ENCODE measurements at places on chromosomes 1 and 21.

- DNase-seq, result no peak
These were observed 509 bp downstream of the GDAP2 start for GRCh38 chr1:117928881-117929342.

DNA sequence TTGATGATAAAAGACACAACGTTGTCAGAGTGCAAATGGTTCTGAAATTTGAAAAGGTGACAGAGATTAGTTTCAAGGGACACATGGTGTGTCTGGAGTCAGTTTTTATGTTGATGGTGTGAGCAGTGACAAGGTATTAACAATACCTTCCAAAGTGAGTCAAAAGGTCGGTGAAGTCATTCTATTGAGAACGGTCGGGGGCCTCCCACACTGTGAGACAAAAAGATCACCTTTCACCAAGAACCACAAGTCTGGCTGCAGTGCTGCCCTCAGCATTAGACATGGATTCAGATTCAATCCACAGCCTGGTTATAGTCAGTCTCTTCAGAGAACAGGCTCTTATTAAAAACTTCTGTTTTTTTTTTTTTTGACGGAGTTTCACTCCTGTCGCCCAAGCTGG, 26.5 kb downstream of the ZNF124 start:
- DNase-seq, result no peak

DNA sequence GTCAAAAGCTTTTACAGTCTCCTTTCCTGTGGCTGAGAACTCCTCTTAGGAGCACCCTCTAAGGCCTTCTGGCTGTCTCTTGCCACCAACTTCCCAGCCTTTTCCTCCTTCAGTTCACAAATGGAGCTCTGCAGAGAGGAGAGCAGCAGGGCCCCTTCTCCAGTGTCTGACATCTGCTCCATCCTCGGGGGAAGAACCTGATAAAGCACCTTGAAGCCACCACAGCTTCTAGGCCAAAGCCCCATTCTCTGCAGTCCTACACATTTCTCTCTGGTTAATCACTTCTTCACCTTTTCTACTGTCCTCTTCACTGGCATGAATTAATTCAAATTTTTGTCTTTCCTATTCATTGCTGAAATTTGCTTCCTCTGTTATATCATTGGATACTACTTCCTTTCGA, 378.1 kb upstream of the POU3F1 start:
- DNase-seq, result no peak

DNA sequence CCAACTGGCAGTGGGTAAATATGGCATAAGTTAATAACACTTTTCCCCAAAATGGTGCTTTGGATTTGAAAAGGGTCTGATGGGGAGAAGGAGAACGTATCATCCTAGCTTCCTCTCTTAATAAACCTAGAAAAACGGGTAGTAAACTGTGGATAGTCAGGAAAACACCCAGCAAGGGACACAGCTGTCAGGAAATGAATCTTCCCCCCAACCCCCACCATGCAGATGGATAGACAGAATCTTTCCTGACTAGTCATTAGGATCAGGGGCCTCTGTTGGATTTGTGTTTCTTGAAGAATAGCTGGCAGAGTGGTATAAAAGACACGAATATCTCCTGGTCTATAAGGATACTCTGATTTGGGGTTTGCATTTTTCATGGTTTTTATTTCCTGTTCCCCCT, 22.5 kb upstream of the LAX1 start:
- no peak for DNase-seq

DNA sequence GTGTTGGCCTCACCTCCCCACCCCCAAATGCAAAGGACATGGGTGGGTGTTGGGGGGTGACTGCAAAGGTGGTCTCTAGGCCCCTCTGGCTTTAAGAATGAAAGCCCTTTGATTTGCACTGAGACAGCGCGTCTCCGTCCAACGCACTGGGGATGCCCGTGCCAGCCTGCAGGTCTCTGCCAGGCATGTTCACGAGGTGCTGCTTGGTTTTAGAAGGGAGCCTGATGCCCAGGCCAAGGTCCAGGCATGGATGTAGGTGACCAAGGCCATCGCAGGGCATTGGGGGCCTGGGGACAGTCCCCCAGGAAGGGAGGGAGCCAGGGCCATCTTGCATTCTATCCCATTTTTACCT, 363.6 kb upstream of the VAMP3 start:
- no peak for DNase-seq

DNA sequence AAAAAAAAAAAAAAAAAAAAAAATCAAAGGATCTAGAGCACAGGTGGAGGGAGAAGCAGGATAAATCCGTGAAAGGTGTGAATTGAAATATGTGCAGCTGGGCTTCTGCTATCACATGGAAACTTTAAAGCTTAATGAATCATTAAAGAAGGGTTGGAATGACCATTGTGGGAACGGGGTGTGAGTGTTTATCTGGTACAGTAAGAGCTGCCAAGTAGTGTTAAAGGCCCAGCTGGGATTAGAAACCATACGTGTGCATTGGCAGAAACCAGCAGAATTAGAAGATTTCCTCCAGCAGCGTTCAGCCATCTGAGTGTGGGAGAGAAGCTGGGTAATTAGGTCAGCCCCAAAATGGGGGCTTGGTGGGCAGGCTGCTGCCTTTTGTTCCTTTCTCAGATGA, 13.5 kb downstream of the FALEC start:
- DNase-seq, result no peak

GRCh38 chr1:66282343-66282852, 251.6 kb upstream of the SGIP1 start:
- DNase-seq, result no peak

GRCh38 chr1:51073456-51073855, 28.6 kb upstream of the C1orf185 start:
- no peak for DNase-seq

GRCh38 chr21:44988607-44989536, 49.0 kb downstream of the SLX9 start:
- DNase-seq, result no peak

DNA sequence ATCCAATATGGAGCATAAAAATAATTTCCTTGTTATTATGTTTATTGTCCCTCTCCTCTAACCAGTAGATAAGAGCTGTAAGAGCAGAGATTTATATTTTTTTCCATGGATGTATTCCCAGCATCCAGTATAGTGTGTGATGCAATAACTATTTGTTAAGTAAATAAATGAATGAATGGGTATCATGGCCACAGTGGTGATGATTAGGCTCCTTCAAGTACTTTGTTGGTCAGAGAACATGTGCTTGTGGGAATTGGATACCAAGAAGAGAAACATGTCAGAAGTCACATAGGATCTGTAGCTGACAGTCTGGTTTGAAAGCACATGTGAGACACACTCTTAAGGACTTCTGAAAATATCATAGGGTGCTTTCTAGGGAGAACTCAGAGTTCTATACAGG, 588.5 kb downstream of the AGBL4 start:
- no peak for DNase-seq

DNA sequence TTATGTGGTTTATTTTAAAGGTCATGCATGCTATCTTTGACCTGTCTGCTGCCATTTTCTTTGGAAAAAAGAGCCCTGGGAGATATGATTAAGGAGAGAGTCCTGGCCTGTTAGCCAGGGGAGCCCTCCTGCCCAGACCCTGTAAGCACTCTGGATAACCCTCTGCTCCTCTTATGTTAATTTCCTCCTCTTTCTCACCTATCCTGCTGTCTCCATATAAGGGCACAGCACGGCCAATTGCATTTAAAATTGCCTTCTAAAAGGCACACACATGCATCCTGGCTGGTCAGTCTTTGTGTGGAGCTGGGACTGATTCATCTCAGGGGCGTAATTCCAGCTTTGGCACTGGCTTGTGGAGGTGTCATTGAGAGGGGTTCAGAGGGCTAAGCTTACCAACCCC, 158.9 kb downstream of the ST6GALNAC5 start:
- DNase-seq, result no peak

DNA sequence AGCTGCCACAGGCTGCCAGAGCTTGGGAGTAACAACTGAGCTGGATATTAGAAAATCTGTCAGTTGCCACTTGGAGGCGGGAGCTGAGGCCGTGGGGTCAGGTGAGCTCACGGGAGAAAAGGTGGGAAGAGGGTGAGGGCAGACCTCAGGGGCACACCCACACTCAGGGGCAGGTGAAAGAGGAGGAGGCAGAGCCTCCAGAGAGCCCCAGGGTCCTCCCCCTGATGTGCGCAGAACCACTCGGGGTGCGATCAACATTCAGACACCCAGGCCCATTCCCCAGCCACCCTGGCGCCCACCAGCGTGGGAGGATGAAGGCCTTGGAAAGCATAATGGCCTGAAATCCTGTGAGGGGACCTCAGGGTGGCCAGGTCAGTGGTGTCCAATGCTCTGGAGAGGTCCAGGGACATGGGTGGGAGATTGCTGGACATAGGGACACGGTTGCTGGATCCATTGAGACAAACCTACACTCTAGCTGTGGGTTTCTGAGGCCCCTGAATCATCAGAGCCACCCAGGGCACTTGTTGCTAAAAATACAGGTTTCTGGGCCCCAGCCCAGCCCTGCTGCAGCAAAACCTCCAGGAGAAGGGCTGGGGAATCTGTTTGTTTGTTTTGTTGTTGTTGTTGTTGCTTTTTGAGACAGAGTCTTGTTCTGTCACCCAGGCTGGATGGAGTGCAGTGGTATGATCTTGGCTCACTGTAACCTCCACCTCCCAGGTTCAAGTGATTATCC, 49.4 kb upstream of the GPR153 start:
- no peak for DNase-seq

DNA sequence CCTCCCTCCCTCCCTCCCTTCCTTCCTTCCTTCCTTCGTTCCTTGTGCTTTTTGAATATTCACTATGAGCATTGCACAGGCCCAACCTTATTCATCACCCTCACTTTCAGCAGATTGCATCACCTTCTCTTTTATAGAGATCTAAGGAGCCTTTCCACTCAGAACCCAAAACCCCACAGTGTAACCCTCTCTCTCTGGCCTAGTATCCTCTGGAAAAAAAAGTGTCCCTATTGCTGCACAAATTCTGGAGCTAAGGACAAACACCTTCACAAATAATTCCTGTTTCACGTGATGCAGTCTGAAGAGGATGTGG, 25.6 kb downstream of the OR10J5 start:
- no peak for DNase-seq

DNA sequence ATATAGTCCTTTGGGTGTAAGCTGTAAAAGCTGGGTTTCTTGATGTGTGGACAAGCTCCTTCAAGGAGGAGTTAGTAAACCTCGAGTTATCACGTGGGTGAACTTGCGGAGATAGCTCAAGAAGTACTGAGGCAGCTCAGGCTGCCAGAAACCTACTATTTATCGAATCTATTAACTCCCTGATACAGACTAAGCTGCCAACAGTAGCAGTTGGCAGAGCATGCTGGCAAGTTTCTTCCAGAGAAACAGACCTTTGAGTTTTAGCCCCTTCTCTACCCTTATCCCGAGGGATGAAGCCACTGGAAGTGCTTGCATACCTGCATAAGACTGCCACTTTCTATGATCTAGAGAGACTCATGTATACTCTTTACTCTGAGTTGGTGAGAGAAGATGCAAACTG, 624.5 kb upstream of the USP24 start:
- no peak for DNase-seq

- no peak for DNase-seq
These were observed 52.8 kb upstream of the TBX15 start for GRCh38 chr1:119040906-119041305.

GRCh38 chr1:39089931-39090521, 63.9 kb downstream of the NDUFS5 start:
- DNase-seq, result no peak

DNA sequence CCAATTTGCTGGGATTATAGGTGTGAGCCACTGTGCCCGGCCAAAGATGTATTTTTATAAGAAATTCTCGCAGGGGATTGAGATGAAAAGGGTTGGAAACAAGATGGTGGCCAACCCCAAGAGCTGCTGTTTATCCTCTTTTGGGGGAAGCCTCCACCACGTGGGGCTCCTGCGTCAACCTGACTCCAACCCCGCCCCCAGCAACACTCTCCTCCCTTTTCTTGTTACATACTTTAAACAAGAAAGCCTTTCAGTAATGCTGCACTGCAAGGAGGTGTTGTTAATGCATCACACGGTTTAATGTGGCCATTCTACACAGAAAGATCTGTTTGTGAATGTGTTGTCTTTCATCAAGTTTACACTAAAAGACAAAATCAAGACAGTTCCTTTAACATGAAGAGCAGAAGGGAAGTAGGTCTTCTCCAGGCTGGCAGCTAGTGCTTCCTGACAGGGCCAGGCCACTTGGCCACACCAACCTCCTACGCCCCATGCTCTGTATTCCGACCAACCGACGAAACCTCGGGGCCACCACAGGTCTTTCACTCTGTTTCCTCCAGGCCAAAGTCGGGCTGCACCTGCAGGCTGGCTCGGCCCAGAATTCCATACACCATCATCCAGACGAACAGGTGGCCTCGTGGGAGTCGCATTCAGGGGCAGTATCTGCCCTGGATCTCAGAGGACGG, 25.9 kb downstream of the C2CD2 start:
- no peak for DNase-seq

GRCh38 chr1:79760531-79760930, 754.0 kb upstream of the ADGRL4 start:
- no peak for DNase-seq

GRCh38 chr1:117612517-117613248, 6.8 kb downstream of the TENT5C start:
- no peak for DNase-seq

DNA sequence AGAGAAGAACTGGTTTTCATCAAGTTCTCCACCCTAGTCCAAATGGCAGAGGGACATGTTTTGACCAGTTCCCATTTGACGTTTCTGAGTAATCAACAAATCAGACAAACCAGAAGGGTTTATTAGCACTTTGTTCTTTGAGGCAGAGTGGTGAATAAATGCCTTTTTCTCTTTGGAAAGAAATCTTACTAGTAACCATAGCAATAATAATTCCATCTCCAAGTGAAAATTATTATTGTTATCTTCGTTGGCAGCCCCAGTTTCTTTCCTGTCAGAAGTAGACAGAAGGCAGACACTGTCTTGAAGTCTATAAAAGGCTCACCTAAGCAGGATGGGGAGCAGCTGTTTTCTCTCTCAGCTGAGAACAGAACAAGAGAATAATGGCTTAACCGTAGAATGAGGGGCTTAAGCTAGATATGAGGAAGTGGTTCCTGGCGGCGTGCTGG, 391.6 kb downstream of the PBX1 start:
- no peak for DNase-seq

GRCh38 chr21:26684889-26685288, 111.8 kb upstream of the CYYR1 start:
- peak; percentile 20 for DNase-seq

GRCh38 chr1:160114085-160114484, 1.5 kb upstream of the ATP1A2 start:
- no peak for DNase-seq

GRCh38 chr1:67785847-67786753, 47.2 kb downstream of the GNG12 start:
- no peak for DNase-seq

DNA sequence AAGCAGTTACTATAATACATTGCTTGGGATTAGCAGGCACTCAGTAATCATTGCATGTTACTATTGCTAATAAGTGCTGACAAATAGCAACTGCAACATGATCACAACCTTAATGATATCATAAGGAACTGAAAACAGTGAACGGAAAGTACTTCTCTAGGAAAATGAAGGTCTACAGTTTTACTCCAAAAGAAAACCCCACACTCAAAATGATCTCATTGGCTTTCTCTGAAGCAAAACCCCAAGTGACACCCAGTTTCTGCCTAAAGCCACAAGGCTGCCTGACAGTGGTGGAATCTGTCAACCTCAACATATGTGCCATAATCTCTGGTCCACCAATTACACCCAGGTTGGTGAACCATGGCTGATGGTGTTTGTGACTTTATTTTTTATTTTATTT, 137.6 kb downstream of the PTGER3 start:
- DNase-seq, result no peak

GRCh38 chr1:8590721-8591351, 226.6 kb downstream of the RERE start:
- no peak for DNase-seq

- no peak for DNase-seq
These were observed 95.4 kb downstream of the PTPRU start for GRCh38 chr1:29331729-29332128.

GRCh38 chr1:101237229-101237837, 514 bp downstream of the S1PR1 start:
- no peak for DNase-seq

Data from Panc1 (cell line).